ENCODE measurements at places on chromosomes 4 and X.

DNA sequence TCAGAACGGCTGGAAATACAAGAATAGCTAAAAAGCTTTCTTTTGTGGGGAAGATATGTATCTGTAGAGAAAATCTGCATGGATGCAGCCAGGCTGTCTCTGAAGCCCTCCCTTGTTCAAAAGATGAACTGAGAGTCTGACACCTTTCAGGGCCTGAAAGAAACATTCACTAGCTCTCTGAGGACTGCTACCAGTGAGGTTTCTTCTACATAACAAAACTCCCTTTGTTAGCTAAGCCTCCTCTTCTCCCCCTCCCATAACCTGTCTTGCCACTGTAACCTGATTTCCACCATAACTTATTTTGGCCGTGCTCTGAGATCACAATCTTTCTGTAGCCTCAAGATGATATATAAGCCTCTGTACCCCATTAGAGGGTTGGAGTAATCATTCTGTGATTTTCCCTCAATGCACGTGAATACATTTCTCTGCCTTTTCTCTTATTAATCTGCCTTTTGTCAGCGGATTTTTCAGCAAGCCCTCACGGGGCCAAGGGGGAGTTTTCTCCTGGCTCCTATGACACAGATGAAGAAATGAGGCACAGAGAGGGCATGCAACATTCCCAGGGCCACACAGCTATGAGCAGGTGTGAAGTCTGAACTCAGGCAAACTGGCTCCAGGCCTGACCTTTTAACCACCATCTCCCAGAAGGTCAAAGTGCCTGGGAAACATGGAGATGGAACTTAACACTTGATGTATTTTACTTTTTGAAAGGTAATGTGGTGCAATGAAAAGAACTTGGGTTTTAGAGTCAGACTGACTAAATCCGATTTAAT lies 161.6 kb upstream of the PRDX4 start:
- DNase-seq, result no peak

DNA sequence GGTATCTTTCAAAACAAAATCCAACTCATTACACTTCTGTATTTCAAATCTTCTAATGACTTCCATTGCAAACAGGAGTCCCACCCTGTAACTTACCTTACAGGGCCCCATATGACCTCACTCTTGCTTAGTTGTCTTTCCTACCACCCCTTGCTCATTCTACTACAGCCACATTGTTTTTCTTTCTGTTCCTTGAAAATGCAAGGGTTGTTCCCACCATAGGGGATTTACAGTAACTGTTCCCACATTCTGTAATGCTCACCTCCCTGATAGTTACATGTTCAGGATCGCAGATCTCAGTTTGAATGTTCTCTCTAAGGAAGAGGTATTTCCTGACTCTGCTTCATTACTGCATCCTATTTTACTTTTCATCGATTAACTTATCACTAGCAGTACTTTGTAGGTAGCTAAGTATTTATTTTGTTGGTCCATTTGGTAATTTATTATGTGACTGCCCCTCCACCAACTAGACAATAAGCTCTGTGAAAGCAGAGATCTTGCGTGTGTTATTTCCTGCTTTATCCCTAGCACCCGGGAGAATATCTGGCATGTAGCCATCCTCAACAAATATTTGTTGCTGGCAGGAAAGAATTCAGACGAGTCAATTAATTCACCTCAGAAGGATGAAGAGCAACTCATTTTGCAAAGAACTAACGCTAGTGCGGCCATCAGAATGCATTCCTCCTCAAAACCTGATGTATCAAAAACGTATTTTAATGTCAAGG lies 21.4 kb downstream of the MAOB start:
- peak; percentile 38 for DNase-seq

GRCh38 chr4:43341741-43342140 lies 449.2 kb downstream of the GRXCR1 start:
- DNase-seq, result no peak

DNA sequence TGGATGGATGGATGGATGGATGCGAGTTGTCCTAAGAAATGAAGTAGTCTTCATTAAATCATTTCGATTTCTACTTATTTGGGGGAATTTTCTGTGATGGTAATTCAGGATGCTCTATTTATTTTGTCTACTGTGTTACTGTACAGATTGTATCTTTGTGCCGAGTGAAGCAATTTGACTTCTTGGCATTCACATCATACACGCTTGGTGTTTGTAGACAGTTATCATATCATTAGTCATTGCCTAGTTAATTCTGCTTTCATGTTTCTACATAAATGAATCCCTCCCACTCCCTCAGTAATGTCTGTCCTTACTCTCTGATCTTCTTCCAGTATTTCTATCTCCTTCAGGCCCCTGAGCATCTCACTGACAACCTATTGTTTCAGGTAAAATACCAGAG lies 64.0 kb downstream of the RASGEF1B start:
- DNase-seq, result no peak

DNA sequence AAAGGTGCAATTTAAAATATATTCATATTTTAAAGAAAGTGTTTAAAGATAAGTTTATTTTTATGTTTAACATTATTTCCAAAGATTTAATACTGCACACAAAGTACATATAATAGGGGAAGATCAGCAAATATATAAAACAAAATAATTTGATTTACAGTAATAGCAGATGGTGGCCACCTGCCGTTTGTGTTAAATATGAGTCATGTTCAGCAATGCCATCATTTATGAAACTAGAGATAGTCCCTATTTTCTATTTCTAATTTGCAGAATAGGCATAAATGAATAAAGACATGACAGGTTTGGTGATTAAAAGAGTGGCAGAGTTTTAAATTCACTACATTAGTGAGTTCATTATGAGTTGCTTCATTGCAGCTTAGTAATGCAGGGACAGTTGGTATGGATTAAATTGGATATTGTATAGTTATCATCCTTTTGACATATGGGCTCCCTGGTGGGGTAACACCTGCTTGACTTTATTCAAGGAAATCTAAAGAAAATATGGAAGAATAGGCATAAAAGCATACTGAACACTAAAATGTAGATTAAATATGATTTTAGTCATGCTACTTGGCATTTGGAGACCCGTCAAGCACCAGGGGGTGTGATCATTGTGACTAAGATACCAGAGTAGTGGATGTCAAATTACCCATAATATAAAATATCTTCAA lies 78.8 kb upstream of the BANK1 start:
- no peak for DNase-seq

GRCh38 chr4:3879681-3880614 lies 113.8 kb downstream of the ADRA2C start:
- DNase-seq, result no peak

GRCh38 chr4:179678093-179678814 lies 2236.0 kb upstream of the AGA start:
- DNase-seq, result no peak

- DNase-seq, result no peak
These were observed 71.3 kb downstream of the HTRA3 start for GRCh38 chr4:8340781-8341241.

- peak; percentile 16 for DNase-seq
These were observed 156.1 kb downstream of the STPG2 start for GRCh38 chr4:97987019-97987648.

- no peak for DNase-seq
These were observed 44.3 kb downstream of the CNGA1 start for GRCh38 chr4:47972181-47972580.

DNA sequence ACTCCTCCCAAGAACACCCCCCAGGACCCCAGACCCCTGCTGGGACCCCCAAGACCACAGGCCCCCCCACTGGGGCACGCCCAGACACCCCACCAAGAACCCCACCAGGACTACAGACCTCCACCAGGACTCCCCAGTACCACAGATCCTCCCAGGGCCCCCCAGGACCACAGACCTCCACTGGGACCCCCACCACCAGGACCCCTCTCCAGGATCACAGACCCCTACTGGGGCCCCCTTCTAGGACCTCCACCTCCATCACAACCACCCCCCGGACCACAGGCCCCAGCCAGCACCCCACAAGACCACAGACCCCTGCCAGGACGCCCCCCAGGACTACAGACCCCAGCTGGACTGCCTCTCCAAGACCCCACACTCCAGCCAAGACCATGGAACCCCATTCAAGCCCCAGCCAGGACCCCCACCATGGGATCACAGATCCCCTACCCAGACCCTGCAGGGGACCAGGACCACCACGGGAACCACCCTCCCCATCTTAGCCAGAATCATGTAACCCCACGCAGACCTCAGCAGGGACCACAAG lies 855 bp upstream of the DHRSX start:
- no peak for DNase-seq

DNA sequence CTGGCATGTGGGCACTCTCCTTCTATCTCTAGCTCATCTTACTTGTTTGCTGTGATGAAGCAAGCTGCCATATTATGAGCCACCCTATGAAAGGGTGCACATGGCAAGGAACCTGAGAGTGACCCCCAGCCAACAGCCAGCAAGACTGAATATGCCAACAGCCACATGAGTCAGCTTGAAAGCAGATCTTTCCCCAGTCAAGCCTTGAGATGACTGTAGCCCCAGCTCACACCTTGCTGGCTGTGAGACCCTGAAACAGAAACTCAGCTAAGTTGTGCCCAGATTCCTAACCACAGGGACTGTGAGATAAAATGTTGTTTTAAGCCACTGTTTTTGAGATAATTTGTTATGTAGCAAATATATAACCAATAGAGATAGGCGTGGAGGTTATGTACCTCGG lies 36.2 kb downstream of the KDM5C start:
- no peak for DNase-seq

DNA sequence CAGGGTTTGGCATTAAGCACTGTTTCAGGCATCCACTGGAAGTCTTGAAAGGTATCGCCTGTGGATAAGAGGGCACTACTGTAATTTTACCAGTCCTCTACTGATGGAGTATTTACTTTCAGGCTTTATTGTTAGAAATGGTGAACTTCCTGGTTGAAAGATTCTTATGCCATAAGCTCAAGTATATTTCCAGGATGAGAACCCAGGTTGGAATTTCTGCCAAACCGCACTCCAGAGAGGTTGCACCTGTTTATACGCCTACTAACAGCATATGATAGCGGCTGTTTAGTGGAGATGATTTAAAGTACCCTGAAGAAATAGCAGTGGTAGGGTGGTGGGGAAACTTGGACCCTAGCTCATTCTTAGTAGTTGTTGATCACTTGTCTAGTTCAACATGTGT lies 9.9 kb downstream of the FNIP2 start:
- DNase-seq, result no peak

DNA sequence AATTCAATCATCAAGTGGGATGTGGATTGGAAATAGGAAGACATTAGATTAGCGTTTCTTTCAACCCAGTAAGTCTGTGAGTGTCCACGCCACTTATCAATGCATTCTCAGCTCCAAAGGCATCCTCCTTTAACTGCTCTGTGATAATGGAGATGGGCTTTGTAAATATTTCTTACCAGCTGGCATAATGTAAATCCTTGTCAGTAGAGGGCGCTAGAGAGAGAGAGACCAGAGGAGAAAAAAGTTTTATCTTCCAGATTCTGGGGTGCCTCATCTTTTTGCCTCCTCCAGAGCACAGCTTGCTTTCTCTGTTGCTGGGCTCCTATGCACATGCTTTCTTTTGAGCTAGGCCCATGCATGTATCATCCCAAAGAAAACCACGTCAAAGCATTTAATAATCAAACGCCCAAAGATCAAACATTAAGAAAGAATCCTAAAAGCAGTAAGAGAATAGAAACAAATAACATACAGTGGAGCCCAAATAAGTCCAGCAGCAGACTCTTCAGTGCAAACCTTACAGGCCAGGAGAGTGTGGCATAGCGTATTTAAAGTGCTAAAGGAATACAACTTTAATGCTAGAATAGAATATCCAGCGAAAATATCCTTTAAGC lies 9.6 kb upstream of the MTMR1 start:
- no peak for DNase-seq

DNA sequence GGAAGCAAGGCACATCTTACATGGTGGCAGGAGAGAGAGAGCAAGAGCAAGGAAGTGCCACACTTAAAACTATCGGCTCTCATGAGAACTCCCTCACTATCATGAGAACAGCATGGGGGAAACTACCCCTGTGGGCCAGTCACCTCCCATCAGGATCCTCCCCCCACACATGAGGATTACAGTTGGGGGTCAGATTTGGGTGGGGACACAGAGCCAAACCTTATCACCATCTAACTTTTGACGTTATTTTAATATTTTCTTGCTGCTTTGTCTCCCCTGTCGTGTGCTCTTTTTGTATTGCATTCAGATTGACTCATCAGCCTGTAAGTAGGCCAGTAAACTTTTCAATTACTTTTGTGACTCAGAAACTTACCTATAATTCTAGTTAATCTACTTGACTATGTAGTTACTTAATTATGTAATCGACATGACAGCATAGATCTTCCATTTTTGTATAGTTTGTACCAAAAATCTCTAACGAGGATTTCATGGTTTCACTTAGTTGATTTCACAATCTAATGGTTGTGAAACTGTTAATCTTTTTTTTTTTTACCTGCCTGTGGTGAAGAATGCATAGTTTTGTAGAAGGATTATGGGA lies 18.3 kb downstream of the STIM2 start:
- DNase-seq, result no peak

- no peak for DNase-seq
These were observed 74.9 kb downstream of the PRRG1 start for GRCh38 chrX:37424000-37424429.

DNA sequence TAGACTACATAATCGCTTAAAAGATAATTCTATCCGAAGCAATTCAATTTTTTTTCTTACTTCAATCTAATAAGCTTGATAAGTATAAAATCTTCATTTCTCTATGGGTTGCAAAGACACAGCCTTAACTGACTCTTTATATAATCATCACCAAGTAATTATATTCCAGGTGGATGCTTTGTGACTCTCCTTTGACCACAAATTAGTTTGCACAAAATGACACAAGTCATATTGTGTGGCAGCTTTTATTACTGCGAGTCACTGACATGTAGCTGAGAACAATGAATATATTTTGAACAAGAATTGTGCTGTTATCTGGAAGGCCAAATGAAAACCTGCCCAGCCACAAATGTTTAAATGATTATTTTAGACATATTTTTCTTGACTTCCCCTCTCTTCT lies 1727.8 kb downstream of the ARAP2 start:
- DNase-seq, result no peak

DNA sequence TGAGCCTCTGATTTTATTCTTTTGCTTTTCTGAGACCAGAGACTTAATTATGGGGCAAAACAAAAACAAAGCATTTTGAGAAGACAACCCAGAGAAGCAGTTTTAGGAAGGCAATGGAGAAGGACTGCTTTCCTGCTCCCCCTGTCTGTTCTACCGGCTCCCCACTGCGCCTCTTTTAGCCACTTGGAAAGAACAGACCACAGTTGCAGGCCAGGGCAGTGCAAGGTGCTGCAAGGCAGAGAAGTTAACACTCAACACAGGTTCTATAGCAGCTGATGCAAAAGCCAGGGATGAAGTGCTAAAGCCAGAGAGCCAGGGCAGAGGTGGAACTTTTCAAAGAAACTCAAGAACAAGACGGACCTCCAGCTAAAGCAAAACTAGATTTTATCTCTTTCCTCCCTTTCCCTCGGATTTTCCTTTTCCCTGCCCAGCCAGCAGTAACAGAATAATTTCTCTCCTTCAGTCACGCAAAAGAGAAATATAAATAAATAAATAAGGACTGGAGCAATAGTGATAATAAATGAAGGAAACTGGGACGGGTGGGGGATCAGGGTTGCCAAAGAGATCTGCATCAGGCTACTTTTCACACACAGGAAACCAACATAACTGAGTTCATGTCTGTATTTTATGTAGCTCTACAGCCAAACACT lies 10.4 kb downstream of the SH3RF1 start:
- DNase-seq, result no peak

- DNase-seq, result no peak
These were observed 1.3 kb downstream of the AFF1 start for GRCh38 chr4:86935853-86936733.

GRCh38 chr4:1727117-1728031 lies 6.1 kb downstream of the TACC3 start:
- DNase-seq, result peak; percentile 82

GRCh38 chr4:3525532-3526430 lies 6.4 kb downstream of the LRPAP1 start:
- no peak for DNase-seq

GRCh38 chr4:182556580-182556979 lies 313.4 kb downstream of the TENM3 start:
- DNase-seq, result no peak

Data from kidney epithelial cell (primary cell).